ENCODE measurements at places on chromosomes 6 and 20.
A peak's percentile ranks its signal among the peaks of the same experiment; 100 is the strongest.

GRCh38 chr6:110813338-110814101, 1.7 kb downstream of the CDK19 start:
- no peak for DNase-seq

- DNase-seq, result no peak
Observed at GRCh38 chr20:61951695-61952533, 113.8 kb downstream of the TAF4 start.

DNA sequence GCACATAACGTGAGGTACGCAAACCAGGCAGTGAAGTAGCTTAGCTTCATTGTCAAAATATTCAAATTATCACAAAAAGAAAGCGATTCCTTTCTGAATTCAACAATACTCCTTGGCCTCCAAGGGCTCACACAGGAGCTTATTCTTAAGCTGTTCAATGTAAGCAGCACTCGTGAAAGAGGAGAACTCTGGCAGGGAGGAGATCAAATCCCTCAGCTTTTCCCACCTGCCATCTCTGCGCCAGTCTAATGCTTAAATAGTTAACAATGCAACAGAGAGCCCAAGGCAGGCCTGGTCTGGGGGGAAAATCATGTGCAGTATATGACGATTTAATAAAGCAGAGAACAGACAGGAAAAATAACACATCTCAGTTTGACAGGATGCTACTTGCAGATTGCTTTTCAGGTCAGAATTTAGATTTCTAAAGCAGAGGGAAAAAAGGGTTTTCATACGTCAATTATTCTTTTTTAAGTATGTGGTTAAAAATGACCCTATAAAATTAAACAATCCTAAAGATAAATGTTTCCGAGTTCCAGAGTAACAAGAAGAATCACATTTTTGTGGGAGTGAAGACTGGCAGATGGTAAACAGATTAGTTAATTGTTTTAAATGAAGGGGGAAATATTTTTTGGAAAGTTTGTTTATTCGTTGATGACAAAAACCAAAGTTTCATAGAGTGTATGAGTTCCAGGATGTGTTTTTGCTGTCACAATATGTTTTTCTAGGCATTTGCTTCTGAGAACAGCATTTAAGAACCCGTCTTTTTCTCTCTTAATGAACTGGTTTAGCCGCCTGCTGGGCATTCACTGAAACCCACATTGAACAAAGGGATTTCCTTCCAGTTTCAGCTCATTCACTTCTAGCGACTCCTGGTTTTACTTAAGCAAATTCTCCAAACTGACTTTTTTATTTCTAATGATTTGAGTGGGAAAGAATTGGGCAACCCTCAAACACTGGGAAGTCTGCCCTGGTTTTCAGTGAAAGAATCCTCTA, 45.9 kb downstream of the PLAGL1 start:
- no peak for DNase-seq

DNA sequence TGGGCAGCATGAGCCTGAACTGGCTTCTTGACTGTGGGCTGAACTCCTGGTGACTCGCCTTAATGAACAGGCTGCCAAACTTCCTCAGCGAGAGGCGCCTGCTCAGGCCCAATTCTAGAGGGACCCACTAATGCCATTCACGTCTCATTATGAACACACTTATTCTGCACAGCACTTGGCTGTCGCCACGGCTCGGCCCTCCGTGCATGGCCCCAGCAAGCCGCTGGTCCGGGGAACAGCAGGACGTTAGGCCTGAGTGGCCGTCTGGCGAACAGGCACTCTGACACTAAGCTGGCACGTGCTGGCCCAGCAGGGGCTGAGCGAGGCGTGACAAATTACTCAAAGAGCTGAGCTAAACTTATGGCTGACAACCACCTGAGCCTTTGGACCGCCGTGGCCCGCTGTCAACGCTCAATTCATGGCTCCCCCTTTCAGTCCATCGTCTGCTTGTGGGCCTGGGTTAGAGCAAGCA, 45.9 kb downstream of the INSM1 start:
- DNase-seq, result no peak

- no peak for DNase-seq
Observed at GRCh38 chr20:45340951-45341350, 7.3 kb downstream of the SDC4 start.

DNA sequence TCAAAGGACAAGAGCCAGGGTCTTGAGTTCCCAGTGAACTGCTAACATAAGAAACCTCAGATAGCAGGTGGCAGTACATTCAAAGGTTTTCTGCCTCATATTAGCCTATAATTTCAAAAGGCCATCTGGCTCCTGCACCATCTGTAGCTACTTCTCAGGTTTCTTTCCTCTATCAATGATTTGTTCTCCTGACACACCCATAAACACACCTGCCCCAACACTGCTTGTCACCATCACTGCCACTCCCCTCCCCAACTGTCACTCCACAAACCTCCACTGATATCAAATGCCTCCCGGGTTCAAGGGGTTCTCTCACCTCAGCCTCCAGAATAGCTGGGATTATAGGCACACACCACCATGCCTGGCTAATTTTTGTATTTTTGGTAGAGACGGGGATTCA, 152.7 kb upstream of the SLC22A16 start:
- DNase-seq, result no peak

GRCh38 chr6:169188051-169188470, 65.6 kb downstream of the THBS2 start:
- DNase-seq, result no peak

DNA sequence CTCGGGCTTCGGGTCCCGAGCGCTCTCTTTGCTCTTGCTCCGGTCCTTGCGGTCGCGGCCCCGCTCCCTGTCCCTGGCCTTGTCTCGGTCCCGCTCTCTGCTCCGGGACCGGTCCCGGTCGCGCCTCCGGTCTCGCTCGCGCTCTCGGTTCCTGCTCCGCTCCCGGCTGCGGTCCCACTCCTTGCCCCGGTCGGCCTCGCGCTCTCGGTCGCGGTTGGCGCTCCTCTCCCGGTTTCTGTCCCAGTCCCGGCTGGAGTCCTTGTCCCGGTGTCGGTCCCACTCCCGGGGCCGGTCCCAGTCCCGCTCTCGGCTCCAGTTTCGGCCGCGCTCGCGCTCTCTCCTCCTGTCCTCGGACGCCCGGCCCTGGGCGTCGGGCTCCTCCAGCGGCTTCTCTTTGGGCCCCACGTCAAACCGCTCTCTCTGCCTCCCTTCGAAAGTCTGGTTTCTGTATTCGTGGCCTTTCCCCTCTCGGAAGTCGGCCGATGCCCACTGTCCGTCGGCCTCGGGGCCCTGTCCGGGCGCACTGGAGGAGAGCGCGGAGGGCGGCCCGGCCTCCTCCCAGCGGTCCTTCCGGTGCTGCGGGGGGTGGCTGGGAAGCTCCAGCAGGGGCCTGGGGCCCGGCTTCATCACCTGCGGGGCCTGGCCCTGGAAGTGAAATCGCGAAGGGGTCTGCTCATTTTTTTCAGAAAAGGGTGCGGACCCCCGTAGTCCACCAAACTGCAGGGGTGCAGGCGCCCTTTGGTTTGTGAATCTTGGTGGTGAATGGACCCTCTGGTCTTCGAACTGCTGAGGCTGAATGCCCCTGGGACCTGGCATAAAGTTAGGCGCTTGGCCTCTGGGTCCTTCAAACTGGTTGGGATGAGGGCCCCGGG, 17.9 kb upstream of the TCFL5 start:
- DNase-seq, result no peak

DNA sequence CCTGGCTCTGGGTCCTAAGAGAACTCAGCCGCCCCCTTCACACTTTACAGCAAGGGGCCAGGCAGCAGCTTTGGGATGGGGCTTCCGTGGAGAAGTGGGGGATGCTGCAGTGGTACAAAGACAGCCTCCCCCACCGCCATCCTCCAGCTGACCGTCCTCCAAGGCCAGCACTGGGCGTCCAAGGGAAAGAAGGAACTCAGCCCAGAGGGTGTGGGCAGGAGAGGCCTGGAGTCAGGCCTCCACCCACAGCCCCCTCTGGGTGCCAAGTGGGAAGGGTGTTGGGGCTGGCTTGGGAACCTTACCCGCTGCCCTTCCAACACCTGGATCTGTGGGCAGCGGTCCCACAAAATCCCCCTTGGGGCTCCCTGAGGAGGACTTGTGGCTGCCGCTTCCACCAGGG, 13.1 kb downstream of the STMN3 start:
- DNase-seq, result no peak

GRCh38 chr20:17827759-17828559, 128.2 kb downstream of the BANF2 start:
- DNase-seq, result no peak

DNA sequence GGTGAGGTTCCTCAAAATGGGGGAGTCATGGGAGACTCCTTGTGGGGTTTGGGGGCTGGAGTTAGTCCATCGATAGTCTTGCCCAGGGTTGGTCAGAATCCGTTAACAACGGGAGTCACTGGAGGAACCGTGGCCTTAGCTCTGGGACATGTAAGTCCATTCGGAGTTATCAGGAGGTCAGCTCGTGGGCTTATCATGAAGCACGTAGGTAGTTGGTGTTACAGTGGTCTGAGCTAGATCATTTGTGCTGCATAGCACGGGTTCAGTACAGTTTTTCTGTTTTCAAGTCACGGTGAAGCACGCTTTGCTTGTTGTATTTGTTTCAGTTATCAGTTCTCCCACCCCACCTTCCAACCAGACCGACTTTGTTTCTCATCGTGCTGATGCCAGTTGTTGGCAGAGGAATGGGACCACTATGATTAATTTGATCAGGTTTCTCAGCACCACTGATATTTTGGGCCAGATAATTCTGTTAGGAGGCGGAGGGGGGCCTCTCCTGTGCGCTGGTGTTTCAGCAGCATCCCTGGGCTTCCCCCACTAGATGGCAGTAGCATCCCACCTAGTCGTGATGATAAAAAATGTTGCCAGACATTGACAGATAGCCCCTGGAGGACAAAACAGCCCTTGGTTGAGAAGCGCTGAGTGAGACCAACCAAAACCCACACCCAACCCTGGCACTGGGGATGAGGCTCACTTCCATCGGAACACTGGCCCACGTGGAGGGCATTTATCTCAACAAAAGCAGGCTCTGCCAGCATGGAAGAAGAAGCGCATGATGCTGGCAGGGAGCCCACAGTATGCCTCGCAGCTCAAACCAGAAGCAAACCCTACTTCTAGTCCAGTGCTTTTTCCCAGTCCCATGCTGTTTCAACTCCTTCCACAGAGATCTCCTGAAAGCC, 2.2 kb upstream of the APMAP start:
- DNase-seq, result peak; percentile 90

- DNase-seq, result no peak
Observed at GRCh38 chr20:4545526-4545925, 176.2 kb upstream of the PRND start.

GRCh38 chr6:113642001-113642713, 215.0 kb upstream of the MARCKS start:
- DNase-seq, result no peak

DNA sequence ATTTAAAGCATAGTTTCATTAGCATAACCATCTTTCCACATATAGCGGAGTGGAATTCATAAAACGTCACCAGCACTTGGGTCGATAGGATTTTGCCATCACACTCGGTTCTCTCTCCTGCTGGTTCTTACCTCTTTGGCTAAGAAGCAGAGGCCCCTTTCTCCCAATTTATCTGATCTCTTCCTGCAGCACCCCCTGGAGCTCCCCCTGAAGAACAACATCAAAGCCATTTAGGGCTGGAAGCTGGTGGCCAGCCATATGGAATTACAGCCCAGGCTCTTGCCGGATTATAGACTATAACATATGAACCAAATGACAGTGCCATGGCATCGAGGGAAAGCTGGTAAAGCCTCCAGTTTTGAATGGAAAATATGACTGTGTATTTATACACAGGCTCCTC, 6.4 kb upstream of the KIF6 start:
- DNase-seq, result no peak

DNA sequence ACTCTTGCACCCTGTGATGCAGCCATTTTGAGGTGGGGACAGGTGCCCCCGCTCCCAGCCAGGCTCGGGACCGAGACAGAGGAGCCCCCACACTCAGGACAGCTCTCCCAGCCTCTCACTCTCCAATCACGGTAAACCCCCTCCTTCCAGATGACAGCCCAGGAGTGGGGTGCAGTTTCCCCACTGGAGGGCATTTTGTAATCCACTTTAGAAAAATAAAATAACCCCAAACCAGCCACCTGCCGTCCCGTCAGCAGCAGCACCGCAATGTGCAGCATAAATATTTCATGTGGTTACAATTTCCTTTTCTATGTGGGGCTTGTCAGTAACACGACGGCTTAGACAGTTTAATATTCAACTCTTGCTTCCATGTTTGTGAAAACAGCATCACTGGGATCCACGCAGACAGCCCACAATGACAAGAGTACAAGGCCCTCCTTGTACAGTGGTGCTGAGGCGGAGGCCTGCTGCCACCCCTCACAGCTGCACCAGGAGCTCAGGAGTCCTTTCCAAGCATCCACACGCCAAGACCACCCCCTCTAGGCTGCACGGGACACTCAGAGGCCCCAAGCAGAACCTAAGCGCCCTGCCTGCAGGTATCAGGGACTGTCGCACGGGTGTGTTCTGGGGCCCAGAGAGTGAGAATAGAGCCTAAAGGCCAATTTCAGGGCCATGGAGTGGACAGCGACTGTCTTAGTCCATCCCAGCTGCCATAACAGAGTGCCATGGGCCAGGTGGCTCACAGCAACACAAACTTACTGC, 116.7 kb downstream of the JPH2 start:
- DNase-seq, result no peak

GRCh38 chr20:19555726-19556125, 202.3 kb upstream of the RIN2 start:
- no peak for DNase-seq

DNA sequence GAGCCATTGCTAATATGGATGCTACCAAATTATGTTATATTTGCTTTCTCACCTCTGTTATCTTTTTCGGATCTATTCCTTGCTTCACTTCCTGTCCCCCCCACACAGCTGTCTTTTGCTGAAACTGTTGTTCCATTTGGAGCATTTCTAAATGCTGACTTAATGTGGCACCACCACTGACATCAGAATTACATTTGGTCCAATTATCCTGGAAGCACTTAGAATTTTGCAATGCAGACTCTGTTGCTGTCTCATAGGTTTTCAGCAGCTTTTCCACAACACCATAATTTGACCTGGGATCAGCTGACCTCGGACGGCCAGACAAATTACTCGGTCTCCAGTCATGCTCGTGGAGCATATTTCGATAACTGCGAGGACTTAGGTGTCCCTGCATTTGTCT, 12.8 kb downstream of the KIAA0408 start:
- DNase-seq, result no peak

- DNase-seq, result no peak
Observed at GRCh38 chr6:56624046-56624727, 18.5 kb downstream of the DST start.

GRCh38 chr6:21931641-21932335, 338.2 kb downstream of the SOX4 start:
- DNase-seq, result no peak

DNA sequence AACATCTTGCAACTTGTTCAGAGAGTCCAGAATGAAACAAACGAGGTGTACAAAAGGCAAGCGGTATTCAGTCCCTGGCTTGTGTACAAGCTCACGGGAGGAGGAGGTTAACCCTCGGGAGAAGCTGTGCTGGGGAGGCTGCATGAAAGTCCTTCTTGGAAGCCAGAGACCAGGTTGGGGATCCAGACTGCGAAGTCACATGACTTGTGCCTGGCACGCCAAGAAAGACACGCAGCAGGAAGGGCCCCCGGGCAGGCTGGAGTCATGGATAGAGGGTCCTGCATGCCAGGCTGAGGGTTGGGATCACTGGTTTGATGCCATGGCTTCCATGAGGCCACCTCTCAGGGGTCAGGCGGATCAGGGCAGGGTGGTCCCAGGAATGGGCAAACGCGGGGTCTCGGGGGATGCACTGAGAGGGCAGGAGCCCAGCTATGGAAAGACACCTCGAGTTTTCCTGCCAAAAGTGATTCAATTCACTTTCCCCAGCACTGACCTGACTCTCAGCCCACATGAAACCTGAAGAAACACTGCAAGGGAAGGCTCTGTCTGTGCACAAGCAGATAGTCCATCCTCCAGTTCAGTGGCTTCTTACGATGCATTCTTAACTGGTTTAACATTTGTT, 79.4 kb downstream of the DLL1 start:
- DNase-seq, result no peak

- no peak for DNase-seq
Observed at GRCh38 chr6:144351379-144352127, 66.4 kb downstream of the UTRN start.

All from C1 segment of cervical spinal cord (tissue), 14 donors.